ENCODE measurements at places on chromosomes 7 and 10.

DNA sequence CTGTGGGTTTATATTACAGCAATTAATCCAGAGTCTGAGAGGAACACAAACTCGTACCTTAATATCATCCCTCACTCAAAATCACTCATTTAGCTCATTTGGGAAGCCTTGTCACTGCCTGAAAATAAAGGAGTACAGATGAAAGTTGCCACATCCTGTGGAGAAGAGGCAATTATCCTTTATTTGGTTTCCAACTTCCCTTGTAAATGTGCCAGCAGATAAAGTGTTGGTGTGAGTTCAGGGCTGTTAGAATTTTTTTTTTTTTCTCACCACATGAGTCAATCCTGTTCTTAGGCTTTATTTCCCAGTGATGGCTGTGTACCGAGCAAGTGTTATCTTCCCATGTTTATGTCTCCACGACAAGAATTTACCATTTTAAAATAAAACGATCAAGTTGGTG, 99.0 kb upstream of the SMIM30 start:
- no peak for DNase-seq

- DNase-seq: no peak
Observed at GRCh38 chr10:13340068-13340467, 8.0 kb downstream of the SEPHS1 start.

DNA sequence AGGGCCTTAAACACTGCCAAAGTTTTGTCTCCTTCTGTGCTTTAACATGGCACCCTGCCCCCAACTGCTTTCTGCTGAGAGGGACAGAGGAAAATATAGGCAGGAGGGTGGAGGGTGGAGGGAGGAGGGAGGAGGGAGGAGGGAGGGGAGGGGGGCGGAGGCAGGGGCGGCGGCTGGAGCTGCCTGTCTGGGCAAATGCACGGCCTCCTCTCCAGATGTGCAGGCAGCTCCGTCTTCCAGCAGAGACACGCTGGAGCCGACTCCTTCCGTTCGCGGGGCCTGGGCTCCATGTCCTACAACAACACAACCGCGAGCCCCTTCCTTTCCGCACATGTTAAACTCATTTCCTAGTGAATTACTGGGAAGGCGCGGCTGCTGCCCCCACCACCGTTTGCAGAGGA, 14.2 kb downstream of the EBF3 start:
- DNase-seq: no peak

DNA sequence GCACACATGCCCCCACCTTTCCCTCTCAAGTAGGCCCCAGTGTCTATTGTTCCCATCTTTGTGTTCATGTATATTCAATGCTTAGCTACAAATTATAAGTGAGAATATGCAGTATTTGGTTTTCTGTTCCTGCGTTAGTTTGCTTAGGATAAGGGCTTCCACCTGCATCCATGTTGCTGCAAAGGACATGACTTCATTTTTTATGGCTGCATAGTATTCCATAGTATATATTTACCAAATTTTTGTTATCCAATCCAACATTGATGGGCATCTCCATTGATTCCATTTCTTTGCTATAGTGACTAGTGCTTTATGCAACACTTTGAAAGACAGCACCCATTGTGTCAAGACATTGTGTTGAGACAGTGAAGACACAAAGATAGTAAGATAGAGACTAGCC, 19.0 kb upstream of the ABCB4 start:
- DNase-seq: no peak

GRCh38 chr10:79132681-79133381, 64.1 kb downstream of the ZMIZ1 start:
- DNase-seq: no peak

DNA sequence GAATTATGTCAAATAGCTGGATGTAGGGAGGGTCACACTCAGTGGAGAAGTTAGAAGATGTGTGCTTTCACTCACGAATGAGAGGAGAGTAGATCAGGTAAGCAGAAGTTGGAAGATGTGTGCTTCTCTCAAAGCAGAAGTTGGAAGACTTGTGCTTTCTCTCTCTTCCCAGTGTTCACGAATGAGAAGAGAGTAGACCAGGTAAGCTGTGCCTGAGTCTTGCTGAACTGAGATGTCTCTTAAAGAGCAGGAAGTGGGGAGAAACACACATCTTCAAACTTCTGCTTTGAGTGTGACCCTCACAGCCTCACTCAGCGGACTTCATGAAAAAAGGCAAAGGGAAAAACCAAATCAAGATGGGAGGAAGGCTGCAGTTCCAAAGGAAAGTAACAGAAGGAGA, 7.0 kb upstream of the TMEM243 start:
- no peak for DNase-seq

GRCh38 chr7:11410656-11411644, 421.0 kb downstream of the THSD7A start:
- no peak for DNase-seq

- no peak for DNase-seq
Observed at GRCh38 chr7:112122144-112122543, 84.1 kb downstream of the DOCK4 start.

DNA sequence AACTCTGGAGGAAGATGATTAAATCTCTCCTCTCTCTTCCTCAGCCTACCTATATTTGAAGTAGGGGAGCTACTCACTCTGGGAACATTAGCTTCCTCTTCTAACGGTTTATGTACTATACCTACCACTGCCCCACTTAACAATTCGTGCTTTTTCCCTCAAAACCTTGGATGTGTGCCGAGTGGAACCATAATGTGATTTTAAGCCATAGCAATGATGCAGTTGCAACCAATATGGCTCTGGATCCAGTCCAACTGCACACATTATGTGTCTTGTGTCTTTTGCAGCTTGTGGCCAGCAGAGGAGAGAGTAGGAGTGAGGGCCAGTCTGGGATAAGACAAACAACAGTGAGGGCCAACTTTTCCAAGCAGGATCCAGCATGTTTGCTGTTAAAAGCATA, 170.7 kb downstream of the GATA3 start:
- no peak for DNase-seq

DNA sequence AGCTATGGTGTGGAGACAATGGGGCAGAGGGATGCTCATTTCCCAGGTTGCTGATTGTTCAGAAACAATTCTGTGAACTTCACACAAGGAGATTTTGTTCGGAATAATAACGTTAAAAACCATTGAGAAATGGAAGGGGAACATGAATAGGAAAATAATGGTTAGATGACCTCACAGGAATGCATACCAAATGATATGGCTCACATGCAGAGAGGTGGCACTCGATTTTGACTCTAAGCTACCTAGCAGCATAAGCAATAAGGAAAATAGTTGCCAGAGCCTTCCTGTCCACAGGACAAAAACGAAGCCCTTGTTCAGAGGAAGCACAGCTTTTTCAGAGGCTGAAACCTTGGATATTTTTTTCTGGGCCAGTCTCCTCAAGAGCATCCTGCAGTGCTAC, 293.1 kb downstream of the ZEB1 start:
- no peak for DNase-seq

- DNase-seq: no peak
Observed at GRCh38 chr7:28298870-28299518, 113.3 kb upstream of the CREB5 start.

DNA sequence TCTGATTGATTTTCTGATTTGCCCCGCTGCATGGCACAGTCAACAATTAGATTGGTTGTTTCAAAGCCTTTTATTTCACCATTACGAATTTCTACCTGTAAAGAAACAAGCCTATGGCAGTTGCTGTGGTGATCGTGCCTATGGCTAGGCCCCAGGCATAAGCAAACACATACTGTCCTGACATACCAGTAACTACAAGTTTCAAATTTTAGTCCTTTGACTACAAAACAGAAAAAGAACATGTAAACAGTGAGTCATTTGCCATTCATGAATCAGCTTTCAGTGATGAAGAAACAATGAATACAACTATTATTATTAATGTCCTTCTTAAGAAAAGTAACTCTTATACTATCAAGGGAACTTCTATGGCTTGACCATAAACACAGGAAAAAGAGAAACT, 168.0 kb upstream of the LRRN3 start:
- DNase-seq: no peak

- DNase-seq: no peak
Observed at GRCh38 chr10:112565434-112566053, 118.5 kb downstream of the VTI1A start.

- no peak for DNase-seq
Observed at GRCh38 chr7:116030651-116031276, at the start of gene TFEC. TFEC (minus strand) TSS chr7:116030763; CDS start chr7:115984441, 46,322 bp downstream.

DNA sequence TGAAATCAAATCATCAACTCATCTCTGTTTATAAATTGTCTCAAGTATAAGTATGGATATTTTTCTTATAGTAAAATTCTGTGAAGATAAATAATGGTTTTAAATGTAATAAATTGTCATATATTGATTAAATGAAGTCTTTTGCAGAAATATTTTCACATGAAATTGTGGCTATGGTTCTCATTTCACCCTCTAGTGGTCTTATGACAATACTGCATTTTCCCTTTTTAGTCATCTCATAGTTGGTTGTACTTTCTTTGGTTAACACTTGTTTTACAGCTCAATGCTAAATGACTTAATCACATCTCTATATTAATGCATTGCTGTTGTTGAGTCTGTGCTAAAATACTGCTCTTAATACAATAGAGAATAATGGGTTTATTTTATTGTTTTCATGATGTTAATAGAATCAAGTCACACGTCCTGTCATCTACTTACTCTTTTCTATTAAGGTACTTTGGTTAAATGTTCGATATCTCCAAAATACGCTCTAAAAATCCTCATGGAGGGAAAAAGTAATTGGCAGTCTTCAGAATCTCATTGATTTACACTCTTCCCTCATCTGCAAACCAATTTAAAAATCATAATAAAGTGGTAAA, 38.0 kb upstream of the CACNA2D1 start:
- no peak for DNase-seq

DNA sequence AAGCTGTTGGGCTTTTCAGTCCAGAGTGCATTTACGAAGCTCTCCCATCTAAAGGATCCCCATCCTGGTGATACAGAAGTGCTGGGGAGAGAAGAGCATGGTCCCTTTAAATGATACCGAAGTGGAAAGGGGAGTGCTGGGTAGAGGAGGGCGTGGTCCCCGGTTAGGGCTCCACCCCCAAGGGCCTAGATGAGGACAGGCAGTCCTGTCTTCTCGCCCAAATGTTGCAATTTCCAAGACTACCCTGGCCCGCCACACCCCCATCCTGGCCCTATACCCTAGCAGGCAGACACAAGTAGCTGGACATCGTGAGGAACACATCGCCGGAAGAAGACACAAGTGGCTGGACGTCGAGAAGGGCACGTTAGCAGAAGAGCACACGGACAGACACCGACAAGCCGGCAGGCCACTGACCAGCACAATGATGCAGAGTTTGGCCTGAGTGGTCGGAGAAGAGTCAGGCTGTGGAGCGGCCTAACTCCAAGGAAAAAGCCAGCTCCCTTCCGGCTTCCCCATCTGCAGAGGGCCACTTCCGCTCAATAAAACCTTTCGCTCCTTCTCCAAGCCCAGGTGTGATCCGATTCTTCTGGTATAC, 439.5 kb upstream of the NRP1 start:
- no peak for DNase-seq

- no peak for DNase-seq
Observed at GRCh38 chr10:33460505-33461294, 126.2 kb upstream of the NRP1 start.

DNA sequence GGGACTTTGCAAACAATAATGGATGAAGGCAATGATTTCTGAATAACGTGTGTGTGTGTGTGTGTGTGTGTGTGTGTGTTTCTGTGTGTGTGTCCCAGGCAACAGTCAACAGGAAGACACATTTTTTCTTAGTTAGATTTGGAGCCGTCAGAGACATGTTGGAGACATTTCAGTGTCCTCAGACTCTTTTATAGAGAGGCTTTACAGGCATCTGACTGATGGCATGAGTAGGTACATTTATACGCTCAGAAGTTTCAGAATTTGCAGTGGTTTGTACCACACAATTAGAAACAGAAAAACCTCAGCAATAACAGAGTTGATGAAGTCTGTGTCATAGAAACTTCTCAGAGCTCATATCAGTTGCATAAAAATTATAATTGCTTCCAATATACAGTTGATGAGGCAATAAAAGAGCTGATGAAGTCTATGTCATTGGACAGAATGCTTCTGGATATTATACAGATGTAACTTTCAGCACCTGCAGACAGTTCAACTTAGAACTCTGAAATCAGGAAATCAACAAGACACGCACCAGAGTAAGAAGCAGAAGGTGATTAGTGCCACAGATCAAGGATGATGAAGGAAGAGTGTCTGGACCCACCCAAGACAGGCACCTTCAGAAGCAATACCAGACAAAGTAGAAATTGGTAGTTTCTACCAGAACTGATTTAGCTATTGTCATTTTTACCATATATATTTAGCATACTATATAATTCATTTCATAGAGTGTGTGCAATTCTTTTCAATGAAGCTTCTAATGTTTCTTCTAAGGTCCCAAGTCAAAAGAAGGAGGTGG, 104.5 kb upstream of the LYZL1 start:
- DNase-seq: no peak

DNA sequence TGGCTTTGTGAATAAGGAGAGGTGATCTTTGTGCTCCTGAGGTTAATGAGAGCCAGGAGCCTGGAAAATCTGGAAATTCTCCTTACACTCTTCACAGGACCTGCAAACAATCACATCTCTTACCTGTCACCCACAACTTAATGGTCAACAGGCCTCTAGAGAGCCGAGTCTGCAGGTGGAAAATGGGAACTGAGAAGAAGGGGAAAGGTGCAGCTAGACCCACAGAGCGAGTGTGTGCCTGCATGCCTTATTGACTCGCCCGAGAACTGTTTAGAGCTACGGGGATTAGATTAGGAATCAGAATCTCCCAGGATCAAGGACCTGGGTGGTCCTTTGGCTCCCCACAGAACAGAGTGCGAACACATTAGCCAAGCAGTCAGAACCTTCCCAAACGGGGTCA, 329.6 kb downstream of the PTEN start:
- DNase-seq: no peak

DNA sequence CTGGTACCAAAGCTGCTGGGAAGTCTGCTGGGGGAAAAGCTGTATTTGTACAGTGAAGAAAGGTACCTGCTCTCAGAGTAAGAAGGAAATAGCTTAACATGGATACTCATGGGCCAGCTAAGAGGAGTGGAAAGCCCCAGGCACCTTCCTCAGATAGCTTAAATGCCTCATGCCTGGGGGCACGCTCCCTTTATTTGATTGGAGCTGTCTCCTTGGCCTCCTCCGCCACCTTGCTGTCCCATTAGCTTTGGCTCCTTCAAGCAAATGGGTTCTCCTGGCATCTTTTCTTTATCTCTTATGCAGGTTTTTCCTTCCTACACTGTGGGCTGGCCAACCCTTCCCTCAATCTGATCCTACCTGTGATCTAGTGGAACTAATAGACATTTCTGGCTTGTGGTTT, 318.5 kb downstream of the SH2D4B start:
- DNase-seq: no peak

Data from omental fat pad (tissue), 4 donors.